ENCODE measurements at places on chromosomes 1 and 21. TPM values are rescaled to one million over a fixed set of nuclear protein-coding genes. Genes with fewer than 3 reads are reported as not detected.
A peak's percentile ranks its signal among the peaks of the same experiment; 100 is the strongest.

DNA sequence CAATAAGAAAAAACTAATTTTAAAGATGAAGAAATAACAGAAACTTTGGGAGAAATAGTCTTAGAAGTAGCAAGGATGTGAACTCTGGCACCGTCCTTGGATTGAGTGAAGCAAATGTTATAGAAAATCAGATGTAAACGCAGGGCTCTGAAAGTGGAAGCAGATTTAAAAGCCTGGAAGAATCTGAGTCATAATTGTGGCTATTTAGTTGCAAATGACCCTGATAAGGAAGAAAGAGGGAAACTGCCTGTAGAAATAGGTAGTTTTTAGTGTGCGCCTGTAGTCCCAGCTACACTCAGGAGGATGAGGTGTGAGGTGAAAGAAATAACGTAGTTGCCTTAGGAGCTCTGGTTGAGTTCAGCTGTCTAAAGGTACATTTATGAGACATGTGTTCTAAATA lies 101.0 kb downstream of the NGF start:
- no peak for DNase-seq

DNA sequence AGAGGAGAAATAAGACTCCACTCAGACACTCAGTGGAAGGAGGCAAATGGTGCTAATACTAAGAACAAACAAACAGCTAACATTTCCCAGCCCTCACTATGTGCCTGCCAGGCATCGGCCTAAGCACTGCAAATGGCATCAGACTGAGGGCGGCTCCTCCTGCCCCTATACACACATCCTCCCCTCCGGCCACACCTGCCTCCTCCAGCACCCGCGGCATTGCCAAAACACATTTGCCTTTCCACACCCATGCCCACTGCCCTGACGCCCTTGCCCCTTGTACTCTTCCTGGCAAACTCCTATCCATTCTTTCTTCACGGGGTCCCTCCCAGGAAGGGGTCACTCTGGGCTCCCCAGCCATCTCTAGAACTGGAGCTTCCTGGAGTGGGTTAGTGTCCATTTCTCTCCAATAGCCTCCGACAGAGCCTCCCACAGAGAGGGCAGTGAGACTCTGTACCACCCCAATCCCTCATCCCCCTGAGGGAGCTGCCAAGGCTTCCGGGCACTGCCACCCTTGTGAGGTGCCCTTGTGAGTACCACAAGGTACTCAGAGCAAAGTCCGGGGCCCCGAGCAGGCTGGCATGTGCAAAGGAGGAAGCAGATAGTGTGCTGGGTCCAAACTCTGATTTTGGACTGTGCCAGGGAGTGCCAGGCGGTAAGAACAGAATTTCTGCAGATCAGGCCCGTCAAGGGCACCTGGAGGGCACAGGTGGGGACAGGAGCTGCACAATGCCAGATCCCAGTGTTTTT lies 959 bp downstream of the AKR7A3 start:
- no peak for DNase-seq

- DNase-seq, result no peak
These were observed 47.6 kb downstream of the TMED5 start for GRCh38 chr1:93132638-93133037.

- no peak for DNase-seq
These were observed 36.9 kb downstream of the SIM2 start for GRCh38 chr21:36735724-36736320.

GRCh38 chr21:45769294-45769693 lies 125.8 kb downstream of the PCBP3 start:
- DNase-seq, result no peak

DNA sequence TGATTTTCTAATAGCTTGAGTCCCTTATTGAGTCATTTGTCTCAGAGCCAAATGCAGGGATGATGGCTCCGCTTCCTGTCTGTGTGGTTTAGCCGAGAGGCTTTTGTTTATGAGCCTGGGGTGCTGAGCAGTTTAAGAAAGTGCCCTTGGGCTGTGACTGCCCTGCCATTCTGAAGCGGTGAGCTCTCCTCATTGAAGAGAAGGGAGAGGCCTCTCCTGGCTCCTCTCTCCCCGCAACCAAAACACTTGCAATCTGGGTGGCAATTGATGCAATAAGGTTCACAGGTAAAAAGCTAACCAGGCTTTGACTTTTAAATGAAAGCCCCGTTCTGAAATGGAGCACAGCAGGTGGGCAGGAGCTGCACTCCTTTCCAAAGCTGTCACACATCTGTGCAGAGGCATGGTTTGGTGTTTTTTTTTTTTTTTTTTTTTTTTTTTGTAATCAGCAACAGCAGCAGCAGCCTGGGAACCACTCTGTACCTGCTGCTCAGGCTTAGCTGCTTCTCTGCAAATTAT lies 403.7 kb downstream of the SIPA1L2 start:
- DNase-seq, result no peak

DNA sequence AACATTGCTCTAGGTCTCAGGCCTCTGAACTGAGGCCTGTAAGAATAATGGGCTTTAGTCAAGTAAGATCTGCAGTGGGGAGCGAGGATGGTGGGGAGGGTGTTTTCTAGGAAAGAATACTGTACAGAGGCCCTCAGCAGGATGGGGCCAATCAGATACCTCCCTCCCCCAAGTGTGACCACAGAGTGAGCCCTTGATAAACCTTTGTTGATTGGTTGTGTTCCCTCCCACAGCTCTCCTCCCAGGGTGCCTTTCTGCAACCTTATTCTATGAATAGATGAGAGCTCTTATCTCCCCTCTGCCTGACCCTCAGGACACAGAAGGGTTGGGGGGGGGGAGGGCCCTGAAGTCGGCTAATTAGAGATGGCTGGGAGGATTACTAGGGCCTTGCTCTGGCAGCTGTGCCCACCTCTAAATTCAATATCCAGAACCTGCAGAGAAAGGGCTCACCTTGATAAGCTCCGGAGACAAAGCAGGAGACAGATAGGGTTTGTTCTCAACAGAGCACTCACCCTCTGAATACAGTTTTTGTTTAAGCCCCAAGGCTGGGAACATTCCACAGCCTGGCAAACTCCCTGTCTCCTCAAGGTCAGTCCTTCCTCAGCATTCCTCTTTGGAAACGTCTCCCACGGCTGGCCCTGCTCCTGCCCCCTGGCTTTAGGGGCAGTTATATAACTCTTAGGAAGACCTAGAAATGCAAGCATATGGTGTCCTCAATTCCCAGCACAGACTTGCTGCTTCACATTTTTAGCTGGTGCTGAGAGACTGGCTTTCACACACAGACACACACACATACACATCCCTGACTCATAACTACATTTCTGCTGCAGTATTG lies 42.9 kb downstream of the ATP1A1 start:
- DNase-seq, result no peak

GRCh38 chr1:21280011-21280471 lies 10.2 kb downstream of the ECE1 start:
- DNase-seq, result no peak

GRCh38 chr1:16145662-16146278 lies 10.1 kb downstream of the EPHA2 start:
- DNase-seq, result no peak

DNA sequence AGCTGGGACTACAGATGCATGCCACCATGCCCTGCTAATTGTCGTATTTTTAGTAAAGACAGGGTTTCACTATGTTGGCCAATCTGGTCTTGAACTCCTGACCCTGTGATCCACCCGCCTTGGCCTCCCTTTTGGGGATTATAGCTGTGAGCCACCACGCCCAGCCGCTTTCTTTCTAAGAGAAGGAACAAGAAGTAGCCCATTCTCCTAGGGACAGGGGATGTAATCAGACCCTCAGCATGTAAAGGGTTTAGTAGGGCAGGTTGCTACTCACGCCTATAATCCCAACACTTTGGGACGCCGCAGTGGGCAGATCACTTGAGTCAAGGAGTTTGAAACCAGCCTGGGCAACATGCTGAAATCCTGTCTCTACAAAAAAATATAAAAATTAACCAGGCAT lies 189.7 kb downstream of the TOMM20 start:
- DNase-seq, result no peak

- DNase-seq, result peak; percentile 49
These were observed 4.0 kb upstream of the LACTBL1 start for GRCh38 chr1:22976461-22977243.

DNA sequence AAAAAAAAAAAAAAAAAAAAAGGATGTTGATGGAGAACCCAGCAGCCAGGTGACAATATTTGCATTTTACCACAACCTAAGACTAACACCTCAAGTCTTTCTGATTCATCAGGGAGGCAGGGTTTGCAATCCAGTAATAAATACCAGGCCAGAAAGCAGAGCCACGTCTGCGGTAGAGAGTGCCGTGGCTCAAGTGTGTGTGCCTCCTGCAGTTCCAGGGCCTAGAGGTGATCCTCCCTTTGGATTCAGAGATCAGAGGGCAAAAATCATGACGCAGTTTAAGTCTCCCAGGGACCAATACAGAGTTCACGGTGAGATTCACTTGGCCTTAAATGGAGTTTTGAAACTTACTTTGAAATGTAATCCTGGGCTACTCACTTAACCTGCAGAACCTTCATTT lies 34.9 kb downstream of the TMCO4 start:
- no peak for DNase-seq

DNA sequence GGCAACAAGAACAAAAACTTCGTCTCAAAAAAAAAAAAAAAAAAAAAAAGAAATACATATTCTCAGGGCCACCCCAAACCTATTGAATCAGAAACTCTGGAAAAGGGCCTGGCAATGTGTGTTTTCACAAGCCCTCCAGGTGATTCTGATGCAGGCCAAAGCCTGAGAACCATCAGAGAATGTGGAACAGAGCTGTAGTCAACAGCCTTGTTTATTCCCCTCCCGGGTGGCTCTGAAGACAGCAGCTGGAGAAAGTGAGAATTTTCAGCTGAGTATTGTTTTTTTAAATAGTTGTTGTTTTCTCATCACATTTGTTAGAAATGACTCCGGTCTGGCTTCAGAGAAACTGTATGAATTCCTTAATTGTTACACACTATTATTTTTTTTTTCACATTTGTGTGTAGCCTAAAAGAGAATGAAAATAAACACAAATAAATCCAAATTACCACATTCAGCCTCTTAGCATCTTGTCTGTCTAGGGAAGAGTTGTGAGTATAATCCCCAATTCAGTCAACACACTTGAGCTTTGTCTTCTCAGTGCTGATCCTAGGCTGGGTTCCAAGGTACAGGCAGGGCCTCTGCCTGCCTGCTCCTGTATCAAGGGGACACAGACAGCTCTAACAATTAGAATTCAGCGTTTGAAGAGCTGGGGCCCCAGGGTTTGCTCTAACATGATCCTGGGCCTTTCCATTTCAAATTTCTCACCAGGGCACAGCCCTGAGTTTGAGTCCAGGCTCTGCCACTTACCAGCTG lies 6.6 kb upstream of the AZIN2 start:
- no peak for DNase-seq

DNA sequence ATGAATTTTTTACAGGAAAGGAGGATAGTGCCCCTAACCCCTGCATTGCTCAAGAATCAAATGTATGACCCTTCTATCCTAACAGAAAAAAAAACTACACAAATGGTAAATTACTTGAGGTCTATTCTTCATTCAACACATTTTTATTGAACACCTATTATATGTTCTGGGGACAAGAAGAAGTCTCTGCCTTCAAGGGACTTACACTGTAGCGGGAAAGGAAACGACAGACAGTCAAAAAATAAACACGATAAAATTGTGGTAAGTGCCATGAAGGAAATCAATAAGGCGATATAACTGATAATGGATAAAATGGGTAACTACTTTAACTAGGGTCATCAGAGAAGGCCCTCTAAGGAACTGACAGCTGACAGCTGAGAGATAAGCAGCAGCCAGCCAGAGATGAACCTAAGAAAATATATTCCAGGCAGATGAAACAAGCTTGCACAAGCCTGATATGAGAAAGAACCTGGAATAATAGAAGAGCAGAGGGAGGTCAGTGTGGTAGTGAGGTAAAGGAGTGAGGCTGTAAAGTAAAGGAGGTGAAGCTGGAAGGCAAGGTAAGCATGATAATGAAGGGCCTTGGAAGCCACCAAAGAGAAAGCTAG lies 66.4 kb downstream of the PHTF1 start:
- DNase-seq, result no peak

GRCh38 chr1:173682184-173682583 lies 12.5 kb upstream of the ANKRD45 start:
- DNase-seq, result no peak

GRCh38 chr1:245212221-245212710 lies 57.5 kb downstream of the KIF26B start:
- DNase-seq, result no peak

DNA sequence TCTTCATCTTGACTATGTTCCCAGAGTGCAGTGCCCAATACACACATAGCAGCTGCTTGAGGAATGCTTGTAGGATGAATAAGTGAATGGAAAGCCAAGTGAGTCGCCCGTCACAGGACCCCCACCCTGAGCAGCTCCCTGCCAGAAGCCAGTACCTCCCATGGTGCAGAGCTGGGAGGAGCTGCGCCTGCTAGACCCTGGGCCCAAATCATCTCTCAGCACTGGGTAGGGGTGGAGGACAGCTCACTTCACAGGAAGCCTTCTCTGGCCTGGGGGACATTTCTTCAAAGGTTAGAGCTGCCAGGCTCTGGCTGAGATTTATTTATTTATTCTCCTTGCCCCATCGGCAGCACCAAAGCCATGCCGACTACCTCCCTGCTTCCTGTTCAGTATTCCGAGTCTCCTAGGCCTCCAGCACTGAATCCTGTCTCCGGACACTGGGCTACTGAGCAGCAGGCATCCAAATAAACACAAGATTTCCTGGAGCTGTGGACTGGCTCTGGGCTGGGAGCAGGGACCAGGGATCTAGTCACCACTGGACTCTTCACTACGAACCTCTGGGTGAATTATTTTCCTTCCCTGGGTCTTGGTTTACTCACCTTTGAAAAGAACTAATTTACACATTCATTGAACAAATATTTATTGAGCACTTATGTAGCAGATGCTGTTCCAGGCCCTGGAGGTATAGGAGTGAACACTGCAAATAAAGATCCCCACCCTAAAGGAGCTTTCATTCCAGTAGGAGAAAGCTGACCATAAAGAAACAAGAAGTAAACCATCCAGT lies 187.7 kb downstream of the TRABD2B start:
- DNase-seq, result no peak

GRCh38 chr1:203121186-203122015 lies 6.1 kb upstream of the ADORA1 start:
- no peak for DNase-seq

GRCh38 chr1:200778766-200779165 lies 40.1 kb downstream of the CAMSAP2 start:
- DNase-seq, result no peak

The CA14 gene
- total RNA-seq, result 13.1 TPM

The OR6N1 gene
- total RNA-seq, result not detected

The DNASE2B gene
- 0.26 TPM for total RNA-seq

The CCDC28B gene
- total RNA-seq, result 16.5 TPM

The CLCA1 gene
- total RNA-seq, result not detected

The CFHR3 gene
- 0.31 TPM for total RNA-seq

The VWA5B1 gene
- total RNA-seq, result 0.19 TPM

The TNNT2 gene
- 2.3 TPM for total RNA-seq

The LRRIQ3 gene
- 1.0 TPM for total RNA-seq

The DENND4B gene
- 84.7 TPM for total RNA-seq

The AMIGO1 gene
- total RNA-seq, result 7.0 TPM

The PRDM2 gene
- 47.7 TPM for total RNA-seq

The GSTM1 gene
- 39.0 TPM for total RNA-seq

The PLEKHN1 gene
- total RNA-seq, result 1.1 TPM

The GPR52 gene
- 0.93 TPM for total RNA-seq

Measured in progenitor cell of endocrine pancreas (in vitro differentiated cells).